Right ventricle myocardium superior (tissue), 1 donor: ENCODE measurements at places on chromosomes 6 and 20. TPM values are rescaled to one million over a fixed set of nuclear protein-coding genes. Genes with fewer than 3 reads are reported as not detected.

The MAN1A1 gene
- total RNA-seq: 17.2 TPM

DNA sequence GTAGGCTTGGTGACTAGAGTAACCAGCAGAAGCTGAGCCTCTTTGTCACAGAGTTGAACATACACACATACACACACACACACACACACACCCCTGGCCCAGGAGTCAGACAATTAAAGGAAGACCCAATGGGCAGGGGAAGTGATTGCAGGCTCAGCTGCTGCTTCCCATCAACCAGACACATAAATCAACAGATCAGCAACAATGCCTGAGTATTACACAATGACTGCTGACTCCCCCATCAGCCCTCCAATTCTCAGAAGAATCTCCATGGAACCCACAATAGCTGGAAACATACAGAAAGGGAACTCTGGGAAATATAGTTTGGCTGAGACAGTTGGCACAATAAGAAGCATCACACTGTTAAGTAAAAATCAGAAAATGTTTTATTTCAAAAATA, 270.4 kb upstream of the PLCB4 start:
- peak; percentile 43 for DNase-seq

The BCL2L1 gene
- total RNA-seq: 48.7 TPM

GRCh38 chr6:36063318-36064060, 35.9 kb downstream of the MAPK14 start:
- no peak for DNase-seq

The EBF4 gene
- total RNA-seq: 2.9 TPM

- no peak for DNase-seq
These were observed 163.1 kb downstream of the LY86 start for GRCh38 chr6:6751619-6752023.

DNA sequence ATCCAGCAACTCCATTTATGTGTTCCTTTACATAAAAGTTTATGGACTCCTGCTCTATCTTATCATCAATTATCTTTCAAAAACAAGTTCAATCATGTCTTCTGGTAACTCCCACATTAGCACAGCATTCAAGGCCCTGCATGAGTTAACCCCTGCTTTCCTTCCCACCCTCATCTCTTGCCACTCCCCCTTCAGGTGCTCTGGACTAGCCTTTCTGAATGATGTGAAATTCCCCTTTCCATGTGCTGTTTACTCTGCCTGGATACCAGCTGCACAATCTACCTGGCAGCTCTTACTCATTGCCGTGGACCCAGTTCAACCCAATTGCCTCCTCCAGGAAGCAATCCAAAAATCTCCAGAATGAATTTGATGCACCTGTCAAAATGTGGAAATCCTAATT, 11.9 kb downstream of the ADGRF4 start:
- DNase-seq: no peak

DNA sequence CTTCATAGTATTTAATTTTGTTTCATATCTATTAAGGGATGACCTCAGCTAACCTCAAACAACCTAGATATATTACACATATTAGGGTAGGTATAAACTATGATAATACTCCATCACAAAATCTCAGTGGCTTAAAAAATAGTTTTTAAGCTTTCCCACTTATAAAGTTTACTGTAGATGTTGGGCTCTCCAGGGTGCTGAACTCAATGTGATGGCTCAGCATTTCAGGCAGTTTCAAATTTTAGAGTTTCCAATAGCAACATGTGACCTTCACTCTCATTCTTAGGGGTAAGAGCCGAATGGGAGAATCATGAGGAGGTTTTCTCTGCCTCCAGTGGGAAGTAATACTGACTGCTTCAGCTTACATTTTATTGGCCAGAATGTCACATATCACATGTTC, 357.3 kb downstream of the MEI4 start:
- no peak for DNase-seq

- DNase-seq: no peak
These were observed 123.0 kb downstream of the DTNBP1 start for GRCh38 chr6:15539722-15540270.

The POPDC3 gene
- total RNA-seq: 50.1 TPM

DNA sequence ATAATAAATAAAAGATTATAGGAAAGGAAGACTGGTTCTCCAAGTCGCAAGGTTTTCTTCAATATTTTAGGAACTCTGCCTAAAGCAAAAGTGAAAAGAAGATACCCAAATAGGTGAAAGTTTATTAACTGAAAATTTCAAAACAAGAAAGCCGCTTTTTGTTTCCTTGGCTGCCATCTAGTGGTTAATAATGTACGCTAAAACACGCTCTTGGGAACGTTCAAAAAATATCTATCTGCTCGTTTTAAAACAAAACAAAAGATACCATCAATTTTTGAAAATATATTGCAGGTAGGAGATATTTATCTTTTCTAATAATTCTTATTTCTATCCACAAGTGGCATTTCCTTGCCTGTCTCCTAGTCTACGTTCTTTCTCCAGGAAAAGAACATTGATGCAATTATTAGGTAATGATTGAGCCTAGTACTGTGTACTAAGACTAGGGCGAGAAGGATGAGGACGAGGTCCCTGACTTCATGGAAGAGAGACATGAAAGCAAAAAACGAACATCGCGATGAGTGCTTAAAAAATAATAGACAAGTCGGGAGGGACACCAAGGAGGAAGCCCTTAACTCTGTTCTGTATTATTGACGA, 97.2 kb downstream of the SPTLC3 start:
- no peak for DNase-seq

GRCh38 chr6:145547594-145548335, 187.6 kb downstream of the EPM2A start:
- DNase-seq: no peak

The PIM1 gene
- total RNA-seq: 28.3 TPM

The PRPH2 gene
- total RNA-seq: 0.30 TPM

- DNase-seq: no peak
These were observed 61.1 kb downstream of the ZBTB2 start for GRCh38 chr6:151330130-151330696.
